ENCODE measurements at places on chromosomes 2 and 18. TPM values are rescaled to one million over a fixed set of nuclear protein-coding genes. Genes with fewer than 3 reads are reported as not detected.

- no peak for DNase-seq
Measured at GRCh38 chr2:112618383-112618782, 27.4 kb upstream of the SLC20A1 start.

GRCh38 chr2:205924676-205925075 is 161.3 kb downstream of the INO80D start:
- DNase-seq, result no peak

GRCh38 chr2:44450806-44451205 is 89.1 kb downstream of the CAMKMT start:
- DNase-seq, result no peak

DNA sequence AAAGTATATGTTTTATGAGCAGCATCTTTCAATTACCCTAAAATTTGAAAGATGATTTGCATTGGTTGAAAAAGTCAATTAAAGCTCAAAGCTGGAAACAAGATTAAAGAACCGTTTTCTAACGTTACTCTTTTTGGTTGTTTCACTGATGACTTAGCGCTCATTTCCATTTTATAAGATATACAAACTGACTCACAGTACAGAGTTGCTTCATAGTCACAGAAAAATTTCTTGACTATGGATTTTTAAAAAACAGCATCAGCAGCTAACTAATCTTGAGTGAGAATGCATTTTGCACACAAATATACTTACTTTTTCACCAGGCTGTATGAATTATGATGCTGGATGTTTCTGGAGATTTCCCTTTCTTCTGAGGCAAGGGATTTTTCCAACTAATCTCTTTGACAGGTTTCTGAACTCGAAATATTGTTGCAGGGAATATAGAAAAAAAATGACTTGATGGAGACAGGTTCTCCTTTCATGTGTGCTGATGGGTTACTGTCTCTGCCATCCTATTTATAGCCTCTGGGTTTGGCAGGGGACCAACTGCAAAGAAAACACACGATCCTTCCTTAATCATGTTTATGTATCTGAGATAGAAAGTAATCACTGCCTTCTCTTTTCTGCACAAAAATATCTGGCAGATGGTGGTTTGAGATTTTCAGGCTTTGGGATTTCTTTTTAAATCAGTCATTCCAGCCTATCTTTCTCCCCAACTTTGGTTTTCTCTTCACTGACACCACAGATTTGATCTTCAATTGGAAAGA is 129.4 kb upstream of the DAPL1 start:
- DNase-seq, result no peak

DNA sequence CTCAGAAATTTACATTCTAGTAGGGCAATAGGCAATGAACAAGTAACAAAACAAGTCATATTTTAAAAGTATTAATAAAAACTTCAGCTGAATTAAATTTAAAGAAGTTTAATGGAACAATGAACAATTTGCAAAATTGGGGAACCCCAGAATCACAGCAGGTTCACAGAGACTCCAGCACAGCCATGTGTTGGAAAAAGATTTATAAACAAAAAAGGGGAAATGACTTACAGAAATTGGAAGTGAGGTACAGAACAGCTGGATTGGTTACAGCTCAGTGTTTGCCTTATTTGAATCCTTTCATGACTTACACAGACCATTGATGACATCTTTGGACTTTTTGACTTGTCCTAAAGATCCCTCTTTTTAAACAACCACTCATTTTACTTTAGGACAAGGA is 179.9 kb upstream of the SCN7A start:
- DNase-seq, result no peak

DNA sequence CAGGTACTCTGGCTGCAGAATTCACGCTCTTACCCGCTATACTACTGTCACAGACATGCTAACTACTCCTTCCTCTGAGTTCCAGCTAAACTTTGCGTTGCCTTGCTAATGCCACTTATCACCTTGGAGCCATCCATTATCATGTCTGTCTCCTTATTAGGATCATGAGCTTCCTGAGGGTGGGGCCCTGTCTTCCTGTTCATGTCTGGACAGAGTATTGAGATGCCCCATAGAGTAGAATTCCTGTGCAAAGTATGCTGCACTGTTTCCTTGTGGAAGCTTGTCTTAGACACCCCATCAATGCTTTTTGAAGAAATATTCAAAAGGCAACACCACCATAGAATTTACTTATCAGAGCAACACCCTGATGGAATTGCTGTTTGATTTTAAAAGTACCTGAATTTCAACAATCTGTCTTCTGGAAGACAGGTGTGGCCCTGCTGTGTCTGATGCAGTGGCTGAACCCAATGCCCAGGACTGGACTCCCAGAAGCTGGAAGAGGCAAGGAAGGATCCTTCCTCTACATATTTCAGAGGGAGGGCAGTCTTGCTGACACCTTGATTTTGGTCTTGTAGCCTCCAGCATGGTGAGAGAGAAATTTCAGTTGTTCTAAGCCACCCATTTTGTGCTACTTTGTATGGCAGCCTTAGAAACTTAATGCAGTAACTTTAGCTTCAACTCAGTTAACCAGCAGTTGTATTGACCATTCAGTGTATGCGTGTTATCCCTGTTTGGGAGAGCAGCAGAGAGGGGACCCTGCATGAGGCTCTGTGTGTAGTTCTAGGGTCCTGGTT is 5.6 kb downstream of the LAMA3 start:
- no peak for DNase-seq

DNA sequence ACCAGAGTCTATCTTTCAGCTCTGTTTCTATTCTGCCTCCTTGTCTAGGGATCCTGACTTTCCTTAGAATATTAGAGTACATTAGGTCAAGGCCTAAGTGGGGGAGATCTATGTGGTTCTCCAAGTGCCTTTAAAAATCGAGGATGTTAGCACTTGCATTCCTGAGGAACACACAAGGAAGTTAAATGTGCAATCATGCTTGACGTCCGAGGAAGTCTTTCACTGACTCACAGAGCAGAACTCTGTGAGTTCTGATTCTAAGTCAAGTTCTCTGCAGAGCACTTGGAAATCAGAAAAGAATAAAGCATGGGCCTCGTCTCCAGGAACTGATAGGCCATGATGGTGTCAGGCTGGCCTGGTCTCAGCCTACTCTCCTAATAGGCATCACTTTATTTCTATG is 17.2 kb downstream of the FHOD3 start:
- no peak for DNase-seq

- DNase-seq, result no peak
Measured at GRCh38 chr18:573385-573784, 6.8 kb upstream of the CETN1 start.

DNA sequence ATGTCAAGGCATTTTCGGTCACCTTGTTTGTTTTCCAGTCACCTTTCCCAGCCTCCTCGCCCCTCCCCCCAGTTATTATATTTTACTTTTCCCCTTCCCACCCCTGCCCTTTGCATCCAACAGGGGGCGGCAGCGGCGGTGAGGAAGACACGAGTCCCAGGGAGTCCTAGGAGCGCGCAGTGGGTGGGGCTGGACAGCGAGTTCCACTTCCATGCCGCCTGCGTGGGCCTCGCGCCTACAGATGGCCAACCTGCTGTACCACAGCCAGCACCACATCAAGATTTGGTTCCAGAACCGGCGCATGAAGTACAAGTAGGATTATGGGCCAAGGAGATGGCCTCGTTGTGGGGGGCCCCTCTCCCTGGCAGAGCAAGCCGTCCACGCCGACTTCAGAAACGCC is 37.2 kb upstream of the EVA1A start:
- DNase-seq, result no peak

DNA sequence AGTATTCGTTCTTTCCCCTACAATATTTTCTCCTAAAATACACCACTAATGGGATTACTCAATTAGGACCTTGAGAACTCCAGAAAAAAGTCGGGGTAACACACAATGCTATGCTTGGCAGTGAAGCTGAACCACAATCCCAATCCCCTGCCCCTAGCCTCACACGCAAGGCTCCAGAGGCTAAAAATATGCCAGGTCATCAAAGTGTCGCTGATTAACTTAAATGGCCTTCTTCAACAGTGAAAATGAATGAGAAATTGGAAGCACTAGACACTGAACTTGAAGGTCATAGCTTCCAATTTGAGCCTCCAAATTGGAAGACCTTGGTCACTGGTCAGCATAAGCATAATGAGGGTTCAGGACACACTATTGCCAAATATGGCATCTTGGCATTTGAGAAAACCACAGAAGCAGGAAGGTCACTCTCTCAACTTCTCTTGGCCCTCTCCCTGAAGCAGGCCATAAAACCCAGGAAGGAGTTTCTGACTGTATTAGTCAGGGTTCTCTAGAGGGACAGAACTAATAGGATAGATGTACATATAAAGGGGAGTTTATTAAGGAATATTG is 86.0 kb upstream of the SATB2 start:
- no peak for DNase-seq

- DNase-seq, result no peak
Measured at GRCh38 chr18:9348079-9348671, 13.6 kb downstream of the TWSG1 start.

GRCh38 chr2:35468245-35468644 is 887.3 kb upstream of the CRIM1 start:
- DNase-seq, result no peak

DNA sequence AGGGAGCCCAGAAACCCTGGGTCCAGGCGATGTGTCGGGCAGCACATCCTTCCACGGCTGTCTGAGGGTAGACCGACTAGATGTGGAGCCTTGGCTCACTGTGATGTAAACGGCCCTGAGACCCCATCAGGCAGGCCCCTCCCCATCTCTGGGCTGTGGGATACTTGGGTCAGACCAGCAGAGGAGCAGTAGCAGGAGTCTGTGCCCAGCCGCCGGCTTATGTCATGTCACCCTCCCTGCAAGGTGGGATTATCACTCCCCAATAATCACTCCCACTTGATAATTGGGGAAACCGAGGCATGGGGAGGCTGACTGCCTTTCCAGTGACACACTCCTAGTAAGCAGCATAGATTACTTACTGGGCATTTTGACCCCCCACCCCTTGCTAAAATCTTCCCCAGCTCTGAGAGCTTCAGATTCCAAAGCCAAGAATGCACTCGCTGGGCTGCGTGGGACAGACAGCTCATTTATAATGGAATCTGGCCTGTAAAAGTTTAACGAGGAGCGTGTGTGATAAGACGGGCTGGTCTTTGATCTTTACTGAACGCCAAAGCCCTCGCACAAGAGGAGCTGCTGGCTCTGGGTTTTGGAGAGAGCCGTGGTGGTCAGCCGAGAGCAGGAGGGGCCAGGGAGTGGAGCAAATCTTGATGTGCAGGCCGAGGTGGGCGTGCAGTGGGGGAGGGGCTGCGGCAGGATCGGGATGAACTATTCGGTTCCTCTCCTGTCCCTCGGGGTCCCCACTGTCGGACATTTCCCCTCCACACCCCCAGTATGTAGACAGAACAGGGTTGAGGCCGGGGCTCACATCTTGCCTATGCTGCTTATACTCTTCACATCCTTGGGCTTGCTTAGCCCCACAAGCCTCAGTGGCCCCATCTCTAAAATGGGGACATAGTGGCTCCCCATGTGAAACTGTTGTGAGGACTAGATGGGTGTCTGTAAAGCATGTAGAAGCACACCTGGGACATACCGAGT is 200.0 kb downstream of the GLI2 start:
- DNase-seq, result no peak

GRCh38 chr2:161905389-161906046 is 168.5 kb downstream of the DPP4 start:
- DNase-seq, result no peak

DNA sequence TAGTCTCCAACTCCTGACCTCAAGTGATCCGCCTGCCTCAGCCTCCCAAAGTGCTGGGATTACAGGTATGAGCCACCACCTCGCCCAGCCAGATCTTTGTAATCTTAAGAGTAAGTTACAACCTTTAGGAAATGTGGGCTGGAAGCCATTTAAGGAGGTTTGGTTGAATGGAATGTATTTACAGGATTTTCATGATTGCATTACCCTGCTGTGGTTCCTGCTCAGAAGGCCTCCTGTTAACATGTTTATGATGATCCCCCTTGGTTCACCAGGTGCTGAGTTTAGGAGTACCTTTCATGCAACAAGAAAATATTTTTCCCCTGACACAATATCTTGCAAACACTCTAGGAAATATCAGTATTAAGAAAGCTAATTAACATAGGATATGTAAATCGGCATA is 187.4 kb upstream of the SH3BP4 start:
- no peak for DNase-seq

GRCh38 chr2:39642051-39642718 is 23.5 kb upstream of the TMEM178A start:
- DNase-seq, result peak; percentile 28

SH3BP4 gene
- total RNA-seq, result 12.6 TPM

CDH2 gene
- total RNA-seq, result 523 TPM

CABYR gene
- total RNA-seq, result not detected

IL18RAP gene
- 0.49 TPM for total RNA-seq
